ENCODE measurements at places on chromosomes 1 and 21. TPM values are rescaled to one million over a fixed set of nuclear protein-coding genes. Genes with fewer than 3 reads are reported as not detected.

The SLAMF9 gene
- total RNA-seq, result 0.28 TPM

The AADACL3 gene
- total RNA-seq, result not detected

The LMX1A gene
- total RNA-seq, result not detected

The ITSN1 gene
- total RNA-seq, result 64.8 TPM

The LGR6 gene
- not detected for total RNA-seq

The ZNF683 gene
- not detected for total RNA-seq

All from regular cardiac myocyte (primary cell).